ENCODE measurements at places on chromosomes 1 and 21. TPM values are rescaled to one million over a fixed set of nuclear protein-coding genes. Genes with fewer than 3 reads are reported as not detected.

TMEM39B gene
- 4.2 TPM for total RNA-seq

CCDC30 gene
- 15.4 TPM for total RNA-seq

IL19 gene
- total RNA-seq = not detected

C1orf167 gene
- not detected for total RNA-seq

VPS45 gene
- 84.2 TPM for total RNA-seq

NUF2 gene
- total RNA-seq = 5.1 TPM

B3GALT6 gene
- total RNA-seq = 27.1 TPM

DNA sequence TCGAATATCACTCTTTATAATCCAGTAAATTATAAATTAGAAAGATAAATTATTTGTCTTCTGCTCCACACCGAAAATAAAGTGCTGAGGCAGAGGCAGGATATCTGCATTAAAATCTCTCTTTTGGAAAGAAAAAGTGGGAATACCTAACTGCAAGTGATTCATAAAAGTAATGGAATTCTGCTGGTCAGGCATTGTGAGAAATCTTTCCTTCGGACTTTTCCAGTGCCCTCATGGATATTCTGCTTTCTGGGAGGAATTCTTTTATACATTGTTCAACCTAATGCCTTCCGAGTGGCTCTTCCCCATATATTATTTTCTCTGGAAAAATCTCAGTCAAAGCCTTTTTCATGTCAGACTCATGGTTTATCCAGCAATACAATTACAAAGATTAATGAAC is 158.3 kb upstream of the RNPC3 start:
- no peak for DNase-seq

DNA sequence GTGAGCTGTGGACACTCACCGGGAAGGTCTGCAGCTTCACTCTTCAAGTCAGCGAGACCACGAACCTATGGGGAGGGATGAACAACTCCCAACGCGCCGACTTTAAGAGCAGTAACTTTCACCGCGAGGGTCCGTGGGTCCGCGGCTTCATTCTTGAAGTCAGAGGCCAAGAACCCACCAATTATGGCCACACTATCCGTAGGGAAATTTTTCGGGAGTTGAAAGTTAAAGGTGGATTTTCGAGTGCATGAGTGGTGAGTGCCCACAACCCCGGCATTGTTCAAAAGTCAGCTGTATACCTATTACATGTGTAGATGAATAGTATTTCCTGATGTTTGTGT is 19.7 kb downstream of the EXOC8 start:
- no peak for DNase-seq

DNA sequence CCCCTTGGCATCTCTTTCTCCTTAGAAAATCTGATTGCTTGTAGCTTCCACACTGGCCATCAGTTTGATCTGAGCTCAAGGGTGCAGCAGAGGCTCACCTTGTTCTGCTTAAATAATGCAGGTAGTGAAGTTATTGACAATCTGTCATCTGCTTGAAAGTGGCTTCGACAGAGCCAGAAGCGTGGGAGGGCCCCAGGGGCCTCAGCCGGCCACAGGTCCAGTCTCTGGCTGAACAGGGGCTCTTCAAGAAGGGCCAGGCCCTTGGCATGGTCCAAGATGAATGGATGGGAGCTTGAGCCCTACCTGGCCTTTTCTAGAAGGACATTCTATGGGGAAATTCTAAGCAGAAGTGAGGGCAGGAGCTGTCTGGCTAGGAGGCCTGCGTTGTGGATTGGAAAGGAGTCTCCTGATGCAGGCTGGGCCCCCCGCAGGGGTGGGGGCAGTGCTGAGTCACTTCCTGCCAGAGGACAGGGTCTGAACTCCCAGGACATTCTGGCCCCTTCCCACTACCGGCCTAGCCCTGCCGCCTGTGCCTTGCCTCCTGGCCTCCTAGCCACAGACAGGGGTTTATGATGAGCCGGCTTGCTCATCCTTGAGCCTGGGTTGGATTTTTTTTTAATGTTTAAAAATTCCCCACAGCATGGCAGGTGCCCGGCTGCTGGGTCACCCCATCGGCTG is 162.3 kb upstream of the VAMP3 start:
- no peak for DNase-seq

- no peak for DNase-seq
Observed at GRCh38 chr1:46394872-46395465, 852 bp downstream of the FAAH start.

GRCh38 chr1:36729716-36730510 is 247.2 kb upstream of the CSF3R start:
- DNase-seq = no peak

GRCh38 chr1:220910021-220910420 is 30.8 kb downstream of the HLX start:
- DNase-seq = no peak

- DNase-seq = no peak
Observed at GRCh38 chr1:9042272-9042671, 16.0 kb upstream of the SLC2A7 start.

GRCh38 chr1:154176337-154176736 is 15.6 kb downstream of the TPM3 start:
- DNase-seq = no peak

- no peak for DNase-seq
Observed at GRCh38 chr1:20447794-20448193, 38.2 kb downstream of the CAMK2N1 start.

GRCh38 chr1:77986810-77987209 is 7.9 kb upstream of the FUBP1 start:
- DNase-seq = no peak

- DNase-seq = no peak
Observed at GRCh38 chr1:8097908-8098307, 71.8 kb upstream of the ERRFI1 start.

DNA sequence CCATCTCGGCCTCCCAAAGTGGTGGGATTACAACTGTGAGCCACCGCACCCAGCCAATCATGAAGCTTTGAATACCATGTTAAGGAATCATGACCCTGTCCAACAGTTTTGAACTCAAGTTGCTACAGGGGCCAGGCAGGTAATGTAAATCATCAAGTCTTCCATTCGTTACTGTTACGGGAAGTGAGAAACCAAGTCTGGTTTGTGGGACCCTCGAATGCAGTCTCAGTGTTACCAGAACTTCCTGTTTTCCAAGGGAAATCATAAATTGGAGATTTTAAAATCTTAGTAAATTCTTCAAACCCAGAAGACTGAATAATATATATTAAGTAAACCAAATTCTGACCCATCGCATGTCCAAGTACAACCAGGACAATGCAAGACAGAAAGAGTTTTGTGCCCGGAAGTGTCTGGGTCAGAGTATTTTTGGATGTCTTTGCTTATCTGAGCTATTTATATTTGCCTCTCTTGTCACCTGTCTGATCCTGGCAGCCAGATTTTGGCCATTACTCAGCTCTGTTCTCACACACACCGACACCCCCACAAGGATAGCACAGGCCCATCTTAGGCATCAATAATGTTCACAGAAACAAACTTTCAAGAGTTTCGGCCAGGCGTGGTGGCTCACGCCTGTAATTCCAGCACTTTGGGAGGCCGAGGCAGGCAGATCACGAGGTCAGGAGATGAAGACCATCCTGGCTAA is 8.8 kb downstream of the ATP5IF1 start:
- no peak for DNase-seq

DNA sequence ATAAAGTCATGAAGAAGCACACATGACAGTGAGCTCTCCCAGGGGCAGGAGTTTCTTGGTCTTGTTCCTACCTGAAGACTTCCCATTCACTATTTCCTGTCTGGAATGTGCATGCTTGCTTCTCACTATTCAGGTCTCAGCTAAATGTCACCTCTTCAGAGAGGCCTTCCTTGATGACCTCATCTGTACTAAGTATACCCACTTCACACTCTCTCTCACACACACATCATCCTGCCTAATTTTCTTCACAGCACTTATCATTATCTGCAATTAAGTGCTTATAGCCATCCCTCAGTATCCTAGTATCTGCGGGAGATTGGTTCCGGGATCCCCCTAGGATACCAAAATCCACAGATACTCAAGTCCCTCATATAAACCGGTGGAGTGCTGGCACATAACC is 146.4 kb upstream of the IVNS1ABP start:
- DNase-seq = no peak

DNA sequence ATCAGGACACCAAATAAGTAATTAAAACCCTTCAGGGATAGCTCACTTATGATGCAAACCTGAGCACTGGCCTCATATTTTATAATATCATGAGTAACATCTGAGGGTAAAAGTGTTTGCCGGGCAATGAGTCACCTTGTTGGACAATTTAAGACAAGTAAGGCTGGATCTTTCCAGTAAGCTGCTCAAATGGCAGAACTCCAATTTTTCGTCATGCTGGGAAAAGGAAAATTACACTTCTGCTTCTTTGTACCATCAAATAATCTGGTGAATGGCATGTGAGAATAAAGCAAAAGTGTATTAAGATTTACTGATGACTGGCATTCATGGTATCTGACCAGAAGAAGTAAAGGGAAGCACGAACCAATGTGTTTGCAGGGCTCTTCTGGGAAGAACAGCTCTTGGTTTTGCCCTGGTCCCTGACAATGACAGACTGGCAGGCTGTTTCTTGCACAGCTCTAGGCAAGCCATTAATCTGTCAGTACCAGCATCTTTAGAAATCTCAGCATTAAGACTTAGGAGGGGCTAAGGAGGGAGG is 392.2 kb downstream of the VAV3 start:
- DNase-seq = peak; percentile 0

DNA sequence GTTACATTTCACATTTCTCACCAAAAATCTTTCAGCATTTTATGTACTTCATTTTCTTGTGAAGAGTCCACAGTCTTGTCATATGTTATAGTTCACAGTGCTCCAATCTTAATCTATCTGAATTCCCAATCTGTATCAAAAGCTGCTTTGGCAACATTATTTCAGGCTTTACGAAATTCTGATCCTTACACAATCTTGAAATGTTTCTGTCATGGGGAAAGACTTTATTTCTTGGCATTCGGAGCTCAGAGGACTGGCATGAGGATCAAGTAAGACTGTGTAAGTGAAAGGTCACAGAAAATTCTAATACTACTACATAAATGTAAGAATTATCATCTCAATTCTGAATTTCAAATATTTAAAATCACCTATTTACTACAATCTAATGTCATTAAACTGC is 2.0 kb downstream of the USP33 start:
- no peak for DNase-seq

All from occipital lobe (tissue), 3 donors.